Muscle of back (tissue), 13 donors: ENCODE measurements at places on chromosomes 7 and 10. TPM values are rescaled to one million over a fixed set of nuclear protein-coding genes. Genes with fewer than 3 reads are reported as not detected.
A peak's percentile ranks its signal among the peaks of the same experiment; 100 is the strongest.

AVPI1 gene
- polyA plus RNA-seq = 6.1 TPM

PARD3 gene
- polyA plus RNA-seq = 40.3 TPM

PYROXD2 gene
- 7.6 TPM for polyA plus RNA-seq

FASTK gene
- polyA plus RNA-seq = 49.9 TPM

PRR15 gene
- 0.07 TPM for polyA plus RNA-seq

PNPLA8 gene
- 24.7 TPM for polyA plus RNA-seq

- DNase-seq = no peak
Observed at GRCh38 chr10:110212119-110213006, 5.0 kb downstream of the MXI1 start.

DNA sequence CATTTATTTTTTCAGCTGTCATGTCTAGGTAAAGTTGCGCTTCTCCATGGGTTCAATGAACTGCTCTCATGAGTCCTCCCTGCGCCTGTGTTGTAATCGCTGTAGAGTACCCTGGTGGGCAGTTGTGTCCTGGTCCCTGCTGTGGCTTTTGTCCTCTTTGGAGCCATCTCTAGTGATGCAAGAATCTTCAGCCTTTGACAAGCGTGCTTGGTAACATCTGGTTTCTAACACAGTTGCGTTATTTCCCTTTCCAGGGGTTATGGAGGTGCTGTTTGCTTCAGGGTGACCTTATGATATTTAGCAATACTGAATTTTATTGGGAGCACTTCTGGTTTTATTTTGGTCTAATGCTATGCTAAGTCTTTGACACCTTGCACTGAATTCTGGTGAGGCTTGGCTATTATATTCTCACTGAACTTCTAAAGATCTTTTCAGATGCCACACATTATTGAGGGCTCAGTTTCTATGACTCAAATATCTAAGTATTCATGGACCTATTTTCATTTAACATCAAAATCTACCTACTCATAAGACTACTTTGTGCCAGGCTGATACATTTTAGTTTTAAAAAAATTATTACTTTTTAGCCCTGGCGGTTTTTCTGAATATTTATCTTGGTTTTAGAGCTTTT lies 88.6 kb downstream of the FANK1 start:
- no peak for DNase-seq

- peak; percentile 70 for DNase-seq
Observed at GRCh38 chr7:121003986-121004685, 15.6 kb downstream of the CPED1 start.

GRCh38 chr10:125538947-125539731 lies 143.8 kb downstream of the TEX36 start:
- DNase-seq = peak; percentile 56

DNA sequence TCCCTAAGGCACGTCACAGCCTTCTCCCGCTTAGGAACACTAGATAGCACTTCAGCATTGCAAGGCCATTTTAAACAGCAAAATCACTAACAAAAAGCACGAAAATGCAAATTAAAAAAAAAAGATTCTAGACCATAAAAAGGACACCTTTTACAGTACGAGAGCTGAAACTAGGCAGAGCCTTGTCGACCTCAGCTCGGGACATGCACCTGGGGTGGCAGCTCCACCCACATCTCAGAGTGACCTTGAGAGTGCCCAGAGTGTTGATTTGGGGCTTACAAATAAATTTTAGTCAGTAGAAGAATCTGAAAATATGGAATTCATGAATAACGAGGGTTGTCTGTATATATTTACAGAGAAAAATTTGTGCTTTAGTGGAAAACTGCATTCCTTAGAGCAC lies 1.1 kb downstream of the MRPS24 start:
- DNase-seq = no peak

- peak; percentile 90 for DNase-seq
Observed at GRCh38 chr7:130365511-130366441, 14.5 kb upstream of the CPA1 start.

DNA sequence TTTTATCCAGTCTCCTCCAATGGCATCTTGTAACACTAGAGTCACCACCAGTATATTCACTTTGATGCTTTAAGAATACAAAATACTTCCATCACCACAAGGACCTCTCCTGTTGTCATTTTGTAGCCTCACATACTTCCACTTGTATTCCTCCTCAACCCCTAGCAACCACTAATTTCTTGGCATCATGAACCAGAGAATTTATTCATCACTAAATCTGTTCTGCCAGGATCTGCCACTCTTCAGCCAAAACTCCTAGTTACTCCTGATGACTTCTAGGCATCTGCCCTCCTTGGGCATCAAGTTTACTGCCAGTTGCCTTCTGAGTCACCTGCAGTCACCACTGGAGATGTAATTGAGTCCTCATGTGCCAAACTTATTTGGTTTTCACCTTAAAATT lies 906.8 kb downstream of the CNTNAP2 start:
- no peak for DNase-seq

DNA sequence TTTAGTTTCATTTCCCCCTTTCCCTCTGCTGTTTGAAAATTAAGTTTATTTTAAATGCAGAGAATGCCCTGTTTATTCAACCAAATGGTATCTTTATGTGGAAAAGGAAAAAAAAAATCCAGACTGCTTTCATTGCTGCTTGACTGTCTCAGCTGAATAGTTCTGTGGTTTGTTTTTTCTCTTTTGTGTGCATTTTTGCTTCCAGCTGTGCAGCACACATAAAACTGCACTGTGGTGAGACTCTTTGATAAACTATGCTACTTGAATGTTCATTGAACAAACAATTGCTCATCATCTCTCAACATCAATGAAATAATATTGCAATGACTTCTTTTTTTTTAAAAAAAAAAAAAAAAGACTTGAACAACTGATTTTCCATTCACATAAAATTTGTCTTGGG lies 78.6 kb upstream of the GLI3 start:
- DNase-seq = peak; percentile 39

GRCh38 chr10:27052656-27053055 lies 47.6 kb downstream of the ANKRD26 start:
- DNase-seq = no peak

GRCh38 chr7:44098092-44099068 lies 5.8 kb upstream of the AEBP1 start:
- DNase-seq = no peak

GRCh38 chr10:112589081-112589480 lies 142.1 kb downstream of the VTI1A start:
- no peak for DNase-seq

- DNase-seq = no peak
Observed at GRCh38 chr7:76066716-76067503, 19.0 kb downstream of the MDH2 start.

DNA sequence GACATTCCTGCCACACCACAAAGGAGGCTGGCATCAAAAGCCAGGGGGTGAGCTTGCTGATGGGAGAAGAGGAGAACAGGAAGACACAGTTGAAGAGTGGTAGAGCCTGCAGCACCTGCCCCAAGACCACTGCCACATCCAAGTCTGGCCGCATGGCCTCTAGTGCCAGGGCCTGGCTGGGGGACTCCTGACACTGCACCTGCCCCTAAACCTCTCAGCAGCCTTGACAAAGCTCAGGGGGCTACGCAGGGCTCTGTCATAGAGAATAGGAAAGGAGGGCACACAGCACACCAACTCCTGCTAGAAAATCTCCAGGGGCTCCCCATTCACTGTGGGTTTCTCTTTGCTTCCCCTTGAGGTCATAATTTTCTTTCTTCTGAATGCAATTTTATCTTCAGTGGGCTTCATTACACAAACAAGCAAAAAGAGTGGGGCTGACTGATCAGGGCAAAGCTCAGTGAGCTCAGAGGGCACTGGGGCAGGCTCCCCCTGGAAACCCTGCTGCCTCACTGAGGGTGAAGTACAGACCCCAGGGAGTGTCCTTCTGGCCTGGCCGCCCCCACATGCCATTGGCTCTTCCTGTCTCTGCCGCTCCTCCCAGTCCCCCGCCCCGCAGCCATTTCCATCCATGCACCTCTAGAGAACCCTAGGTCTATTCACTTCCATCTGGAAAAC lies 37.2 kb downstream of the VOPP1 start:
- no peak for DNase-seq

DNA sequence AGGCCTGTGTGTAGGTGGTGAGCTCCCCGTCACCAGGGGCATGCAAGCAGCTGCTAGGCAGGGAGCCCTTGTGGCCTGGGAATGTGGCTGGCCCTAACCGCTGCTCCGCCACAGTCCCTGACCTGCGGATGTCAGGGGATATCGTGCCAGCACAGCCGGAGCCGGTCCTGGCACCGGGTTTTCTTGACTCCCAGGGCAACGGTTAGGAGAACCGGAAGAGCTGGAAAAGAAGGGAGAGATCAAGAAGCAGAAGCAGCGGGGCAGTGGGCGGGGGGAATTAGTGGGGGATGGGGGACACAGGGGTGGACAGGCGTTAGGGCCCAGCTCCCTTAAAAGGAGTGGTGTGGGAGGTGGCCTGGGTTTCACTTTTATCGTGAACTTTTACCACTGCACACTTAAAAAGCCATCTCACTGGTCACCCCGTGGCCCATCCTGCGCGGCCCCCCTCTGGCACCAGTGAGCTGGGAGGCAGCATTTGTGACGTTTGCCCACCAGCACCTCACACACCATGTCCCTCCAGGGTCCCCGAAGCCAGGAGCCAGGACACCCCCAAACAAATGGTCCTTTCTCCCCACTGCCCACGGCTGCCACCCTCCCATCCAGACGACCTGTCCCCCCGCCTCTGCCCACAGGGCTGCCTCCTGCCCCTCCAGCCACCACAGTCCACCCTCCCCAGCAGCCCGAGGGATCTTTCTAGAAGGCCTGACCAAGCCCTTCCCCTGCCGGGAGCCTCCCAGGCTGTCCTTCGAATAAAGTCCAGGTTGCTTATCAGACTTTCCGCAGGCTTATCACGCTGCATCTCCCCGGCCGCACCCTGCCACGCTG lies 1.8 kb upstream of the MICALL2 start:
- DNase-seq = no peak
